Activated naive CD8-positive, alpha-beta T cell treated with anti-CD3 and anti-CD28 coated beads, Interleukin-2, amount 50 U/mL, for 16 hours (primary cell): ENCODE measurements at places on chromosomes 5 and 9.

DNA sequence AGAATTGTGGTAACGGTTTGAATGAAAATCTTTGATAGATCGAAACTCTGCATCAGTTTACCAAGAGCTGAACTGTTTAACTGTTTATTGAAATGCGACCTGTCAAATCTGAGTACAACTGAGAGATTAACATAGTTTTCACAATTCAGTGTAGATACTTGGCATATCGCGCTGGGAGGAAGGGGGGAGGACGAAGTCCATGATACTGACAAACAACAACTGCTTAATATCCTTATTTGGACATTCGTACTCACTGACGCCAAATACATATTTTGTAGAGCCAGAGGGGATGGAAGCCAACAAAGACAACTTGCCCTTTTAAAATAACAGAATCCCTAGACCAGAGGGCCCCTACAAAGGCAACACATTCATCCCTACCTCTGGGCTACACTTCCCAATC, 93.2 kb downstream of the GLIS3 start:
- no peak for DNase-seq

GRCh38 chr5:138594305-138595058, 19.3 kb upstream of the HSPA9 start:
- no peak for DNase-seq

GRCh38 chr9:5799314-5799713, 33.6 kb downstream of the ERMP1 start:
- no peak for DNase-seq

DNA sequence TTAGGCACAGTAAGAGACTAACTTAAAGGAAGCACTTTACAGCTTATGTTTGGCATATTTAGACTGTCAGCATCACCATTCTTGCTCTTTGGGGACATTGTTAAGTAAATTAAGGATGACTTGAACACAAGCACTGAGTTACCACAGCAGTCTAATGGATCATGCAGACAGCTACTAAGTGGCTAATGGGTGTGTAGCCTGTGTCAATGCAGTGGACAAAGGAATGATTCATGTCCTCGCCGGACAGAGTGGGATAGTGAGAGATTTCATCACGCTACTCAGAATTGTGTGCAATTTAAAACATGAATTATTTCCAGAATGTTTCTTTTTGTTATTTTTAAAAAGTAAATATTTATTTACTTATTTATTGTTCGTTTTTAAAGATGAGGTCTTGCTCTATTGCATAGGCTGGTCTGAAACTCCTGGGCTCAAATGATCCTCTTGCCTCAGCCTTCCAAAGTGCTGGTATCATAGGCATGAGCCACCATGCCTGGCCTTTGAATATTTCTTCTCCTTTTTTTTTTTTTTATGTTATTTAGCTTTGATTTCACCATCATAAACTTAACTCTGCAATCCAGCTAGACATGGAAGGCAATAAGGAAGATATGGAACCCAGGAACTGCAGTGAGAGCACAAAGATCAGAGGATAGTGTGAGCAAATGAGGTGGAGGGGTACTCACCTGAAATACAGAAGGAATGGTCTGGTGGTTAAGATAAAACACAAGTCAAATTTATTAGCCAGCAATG, 53.0 kb upstream of the KLF4 start:
- no peak for DNase-seq

DNA sequence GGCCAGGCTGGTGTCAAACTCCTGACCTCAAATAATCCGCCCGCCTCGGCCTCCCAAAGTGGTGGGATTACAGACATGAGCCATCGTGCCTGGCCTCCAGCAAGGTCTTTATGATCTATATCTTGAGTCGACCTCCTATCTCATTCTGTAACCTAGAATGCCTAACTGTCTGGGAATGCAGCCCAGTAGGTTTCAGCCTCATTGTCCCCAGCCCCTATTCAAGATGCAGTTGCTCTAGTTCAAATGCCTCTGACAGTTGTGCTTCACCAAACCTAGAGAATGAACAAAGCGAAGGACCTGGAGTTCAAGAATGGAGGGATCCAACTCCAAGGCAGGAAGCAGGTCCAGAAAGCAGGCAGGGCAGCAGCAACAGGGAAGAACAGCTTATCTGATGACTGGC, 30.8 kb downstream of the GLRX start:
- no peak for DNase-seq
